Cerebellar nuclear complex (tissue), 1 donor: ENCODE measurements at places on chromosomes 7 and 10.

GRCh38 chr10:124032087-124032935, 61.1 kb downstream of the CHST15 start:
- DNase-seq = no peak

DNA sequence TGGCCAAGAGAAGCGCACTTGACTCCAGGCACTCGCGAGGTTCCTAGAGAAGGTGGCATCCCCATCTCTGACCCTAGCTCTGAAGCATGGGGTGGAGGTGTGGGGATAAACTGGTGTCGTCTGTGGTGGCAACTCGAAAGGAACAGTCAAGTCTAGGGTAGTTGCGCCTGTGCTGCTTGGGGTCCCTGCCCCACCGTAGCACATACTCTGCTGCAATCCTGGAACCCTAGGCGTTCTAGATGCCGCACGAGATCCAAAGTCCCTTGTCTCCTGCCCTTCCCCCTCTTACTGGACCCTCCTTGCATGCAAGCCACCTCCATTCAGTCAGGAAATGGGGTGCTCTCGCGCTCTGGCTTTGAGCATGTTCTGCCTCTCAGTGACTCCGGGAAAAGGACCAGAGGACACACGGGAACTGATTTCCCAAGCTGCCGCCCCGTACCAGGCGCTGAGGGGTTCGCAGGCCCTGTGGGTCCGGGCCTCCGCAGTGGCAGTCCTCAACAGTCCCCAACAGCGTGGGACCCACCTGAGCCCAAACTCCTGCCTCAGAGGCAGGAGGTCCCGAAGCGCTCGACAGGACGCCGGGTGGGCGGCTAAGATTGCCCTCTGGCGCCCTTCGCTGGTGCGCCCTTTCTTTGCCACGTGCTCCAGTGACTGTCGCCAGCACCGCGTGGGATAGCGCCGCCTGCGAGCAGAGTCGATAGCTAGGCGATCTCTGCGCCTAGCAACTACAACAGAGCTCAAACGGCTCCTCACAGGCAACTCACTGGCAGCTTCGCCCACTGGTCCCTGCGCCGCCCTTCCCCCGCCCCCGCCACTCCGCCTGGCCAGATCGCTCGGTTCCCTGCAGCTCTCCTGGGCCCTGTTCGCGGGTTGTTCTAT, 452.0 kb downstream of the REEP3 start:
- DNase-seq = no peak

GRCh38 chr10:15483215-15484075, 112.4 kb upstream of the FAM171A1 start:
- DNase-seq = no peak

- no peak for DNase-seq
Observed at GRCh38 chr7:26060733-26061677, 91.0 kb upstream of the NFE2L3 start.

DNA sequence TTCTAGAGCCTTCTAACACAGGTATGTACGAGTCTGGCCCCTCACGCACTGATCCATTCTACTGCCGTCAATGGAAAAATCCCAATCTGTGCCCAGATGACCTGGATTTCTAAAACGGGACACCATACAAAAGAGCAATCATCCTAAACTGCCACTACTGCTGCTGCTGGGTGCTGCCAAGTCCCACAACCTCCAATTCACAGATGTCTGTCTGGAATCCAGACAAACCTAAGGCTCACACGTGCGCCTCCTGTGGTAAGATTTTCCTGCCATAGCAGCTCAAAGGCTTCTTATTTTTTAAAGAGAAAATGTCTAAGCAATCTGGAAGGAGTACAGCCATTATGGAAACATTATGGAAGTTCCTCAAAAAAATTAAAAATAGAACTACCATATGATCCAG, 40.9 kb downstream of the JCAD start:
- no peak for DNase-seq

DNA sequence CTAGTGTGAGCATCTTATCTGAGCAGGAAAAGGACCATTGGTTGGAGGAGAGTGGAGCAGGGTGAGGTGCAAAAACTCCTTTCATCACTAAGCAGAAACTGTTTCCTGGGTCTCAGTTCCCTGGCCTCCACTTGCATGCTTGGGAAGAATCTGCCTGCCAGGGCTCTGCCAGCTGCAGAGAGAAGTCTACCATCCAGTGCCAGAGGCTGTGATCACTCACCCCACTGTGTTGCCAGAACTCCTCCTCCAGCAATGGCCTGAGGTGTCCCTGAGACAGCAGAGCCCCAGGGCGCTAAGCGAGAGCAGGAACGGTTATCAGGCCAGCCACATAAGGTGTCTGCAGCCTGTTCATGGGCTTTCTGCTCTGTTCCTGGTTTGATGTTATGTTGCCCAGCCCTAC, 991.4 kb downstream of the CCSER2 start:
- no peak for DNase-seq

DNA sequence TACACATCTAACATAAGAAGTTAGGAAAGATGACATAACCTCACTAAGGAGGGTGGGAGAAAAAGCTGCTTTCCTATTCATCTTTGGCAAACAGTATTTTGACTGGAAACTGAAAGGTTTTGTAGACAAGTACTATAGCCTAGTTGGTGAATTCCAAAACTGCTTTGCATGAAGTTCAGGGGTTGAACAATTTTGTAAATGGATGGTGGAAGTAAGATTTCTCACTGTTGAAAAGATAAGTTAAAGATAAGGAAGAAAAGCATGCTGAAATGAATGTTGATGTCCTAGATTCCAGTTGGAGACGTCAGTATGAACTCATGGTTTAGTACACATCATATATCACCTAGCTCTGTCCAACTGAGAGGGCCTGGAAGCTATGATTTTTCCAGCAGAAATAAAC, 159.1 kb upstream of the FEZF1 start:
- DNase-seq = no peak
